ENCODE measurements at places on chromosomes 7 and 10. TPM values are rescaled to one million over a fixed set of nuclear protein-coding genes. Genes with fewer than 3 reads are reported as not detected.

DNA sequence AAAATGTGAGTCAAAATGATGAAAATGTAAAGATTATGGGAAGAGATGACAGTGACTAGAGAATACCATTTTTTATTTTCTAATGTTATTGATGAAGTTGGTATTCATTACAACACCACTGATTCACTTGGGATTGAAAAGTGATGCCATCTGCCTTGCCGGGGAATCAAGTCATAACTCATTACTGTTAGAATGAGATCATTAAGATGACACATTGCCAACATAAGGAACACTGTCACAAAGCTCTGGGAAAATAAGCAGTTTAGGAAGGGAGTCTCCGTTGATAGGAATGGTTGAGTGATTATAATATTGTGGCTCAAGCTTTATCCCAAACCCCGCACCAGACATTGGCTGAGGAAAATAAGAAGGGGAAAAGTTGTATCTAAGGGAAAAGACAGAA lies 121.5 kb upstream of the PLPP4 start:
- DNase-seq: no peak

DNA sequence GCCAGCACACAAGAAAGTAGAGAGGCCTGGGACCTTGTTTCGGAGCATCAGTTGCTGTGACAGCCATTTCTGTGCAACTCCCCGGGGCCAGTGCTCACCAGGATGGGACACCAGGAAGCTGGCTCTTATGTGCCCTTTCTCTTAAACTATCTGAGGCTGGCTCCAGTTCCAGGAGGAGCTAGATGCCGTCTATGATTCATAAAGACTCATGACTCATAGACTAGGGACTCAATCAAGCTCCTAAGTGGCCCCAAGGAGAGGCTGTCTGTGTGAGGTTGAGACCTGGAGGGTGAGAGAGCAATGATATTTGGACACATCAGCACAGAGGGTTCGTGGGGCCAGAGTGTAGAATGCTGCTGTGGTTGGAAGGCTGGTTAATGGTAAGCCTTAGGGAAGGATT lies 580.1 kb downstream of the CCSER2 start:
- no peak for DNase-seq

The GTF2IRD2 gene
- total RNA-seq: 1.5 TPM

The SMURF1 gene
- total RNA-seq: 20.2 TPM

DNA sequence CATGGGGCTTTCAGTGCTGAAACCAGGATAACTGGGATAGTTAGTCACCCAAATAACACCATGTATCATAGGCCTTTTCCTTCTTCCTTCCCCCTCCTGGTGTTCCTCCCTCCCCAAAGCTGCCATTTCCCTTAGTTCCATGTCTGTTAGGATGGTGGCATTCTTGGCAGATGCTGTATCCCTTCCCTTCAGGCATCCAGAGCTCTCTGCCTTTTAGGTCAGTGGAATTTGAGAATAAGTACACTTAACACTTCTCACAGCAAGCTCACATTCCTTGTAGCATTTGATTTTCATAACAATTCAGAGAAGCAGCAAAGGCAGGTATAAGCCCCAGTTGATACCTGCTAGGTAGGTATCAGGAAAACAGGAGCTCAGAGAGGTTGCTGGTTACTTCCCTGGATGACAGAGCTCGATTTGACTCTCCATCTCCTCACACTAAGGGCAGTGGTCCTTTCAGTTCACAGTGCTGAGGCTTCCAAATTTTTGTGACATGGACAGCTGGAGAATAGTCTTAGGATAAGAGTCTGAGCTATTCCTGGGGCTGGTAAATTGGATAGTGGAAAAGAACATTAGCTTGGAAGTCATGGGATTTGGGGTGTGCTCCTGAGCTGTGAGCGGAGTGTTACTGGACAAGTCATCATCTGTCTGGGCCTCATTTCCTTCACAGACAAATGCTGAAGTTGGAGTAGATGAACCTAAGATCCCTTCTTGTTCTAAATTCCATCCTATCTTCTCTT lies 108.7 kb upstream of the RHOBTB1 start:
- no peak for DNase-seq

DNA sequence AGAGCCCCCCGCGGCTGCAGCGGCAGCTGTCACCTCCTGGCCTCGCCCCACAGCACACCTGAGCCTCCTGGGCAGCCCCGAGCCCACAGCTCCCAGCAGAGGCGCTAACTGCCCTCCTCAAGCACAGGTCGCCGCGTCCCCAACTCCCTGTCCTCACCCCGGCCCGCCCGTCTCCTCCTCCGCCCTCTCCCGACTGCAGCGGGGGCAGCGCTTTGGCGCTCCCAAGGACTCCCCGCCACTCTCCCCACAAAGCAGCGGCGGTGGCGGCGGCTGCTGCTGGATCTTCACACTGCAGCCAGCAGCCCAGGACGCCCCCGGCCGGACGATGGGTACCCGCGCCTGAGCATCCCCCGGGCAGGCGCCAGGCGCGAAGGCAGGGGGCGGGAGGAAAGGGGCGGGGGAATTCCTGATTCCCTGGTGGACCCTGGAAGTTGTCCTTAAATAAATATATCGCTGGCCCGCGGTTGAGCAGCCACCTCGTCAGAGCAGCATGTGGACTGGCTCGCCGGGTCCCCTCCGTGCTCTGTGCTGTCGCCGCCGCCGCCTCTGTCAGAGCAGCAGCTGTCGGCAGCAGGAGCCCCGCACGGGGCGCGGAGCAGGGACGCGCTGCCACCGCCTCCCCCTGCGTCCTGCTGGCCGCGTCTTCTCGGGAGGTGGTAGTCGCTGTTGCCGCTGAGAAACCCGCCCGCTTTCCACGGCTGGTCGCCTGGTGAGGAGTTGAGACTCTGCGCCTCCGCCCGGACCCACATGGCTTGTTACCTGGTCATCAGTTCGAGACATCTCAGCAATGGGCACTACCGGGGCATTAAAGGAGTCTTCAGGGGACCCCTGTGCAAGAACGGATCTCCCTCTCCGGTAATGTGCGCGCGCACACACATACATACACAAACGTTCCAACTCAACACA lies at the start of gene ZNF804B:
TSS of gene ZNF804B (plus strand) at position 471 of the 906 bp plus-strand sequence. CDS start at position 748, 277 bp downstream.
- DNase-seq: no peak

GRCh38 chr10:102935505-102935904 lies 17.4 kb downstream of the CNNM2 start:
- no peak for DNase-seq

DNA sequence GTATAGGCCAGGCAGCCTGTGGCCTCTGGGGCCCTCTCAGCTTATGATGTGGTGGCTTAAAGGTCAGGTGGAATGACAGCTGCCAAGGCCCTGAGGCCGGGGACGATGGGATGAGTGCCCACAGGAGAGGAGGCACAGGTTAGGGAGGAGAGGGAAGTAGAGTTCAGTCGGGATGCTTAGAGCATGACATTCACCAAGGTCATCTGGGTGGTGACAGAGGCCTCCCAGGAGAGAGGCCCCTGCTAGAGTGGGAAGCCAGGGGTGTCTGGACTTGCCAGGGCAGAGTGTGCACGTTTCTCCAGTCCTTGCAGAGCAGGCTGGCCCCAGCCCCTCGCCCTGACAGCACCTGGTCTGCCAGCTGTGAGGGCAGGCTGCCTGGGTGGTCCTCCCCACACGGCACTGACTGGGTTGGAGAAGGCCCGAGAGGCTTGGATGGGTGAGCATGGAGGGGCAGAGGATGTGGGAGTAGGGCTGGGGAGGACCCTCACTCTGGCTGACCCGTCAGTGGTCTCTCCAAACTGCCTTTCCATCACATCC lies 1.5 kb downstream of the CALHM1 start:
- no peak for DNase-seq

The TMEM196 gene
- not detected for total RNA-seq

The ZNF394 gene
- 27.0 TPM for total RNA-seq

DNA sequence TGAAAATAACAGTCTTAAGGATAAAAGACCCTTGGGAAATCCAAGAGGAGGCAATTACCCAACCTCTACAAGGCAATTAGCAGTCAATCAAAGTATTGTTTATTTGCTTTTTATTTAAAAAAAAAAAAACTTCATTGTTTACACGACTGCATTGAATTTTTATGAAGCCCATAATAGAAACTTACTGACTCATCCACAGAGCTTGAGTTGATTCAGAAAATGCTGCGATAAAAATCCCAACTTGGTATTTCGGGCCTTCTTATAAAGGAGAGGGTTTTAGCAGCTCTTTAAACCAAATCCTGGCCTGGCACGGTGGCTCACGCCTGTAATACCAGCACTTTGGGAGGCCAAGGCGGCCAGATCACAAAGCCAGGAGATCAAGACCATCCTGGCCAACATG lies 69.2 kb upstream of the PALS2 start:
- no peak for DNase-seq

DNA sequence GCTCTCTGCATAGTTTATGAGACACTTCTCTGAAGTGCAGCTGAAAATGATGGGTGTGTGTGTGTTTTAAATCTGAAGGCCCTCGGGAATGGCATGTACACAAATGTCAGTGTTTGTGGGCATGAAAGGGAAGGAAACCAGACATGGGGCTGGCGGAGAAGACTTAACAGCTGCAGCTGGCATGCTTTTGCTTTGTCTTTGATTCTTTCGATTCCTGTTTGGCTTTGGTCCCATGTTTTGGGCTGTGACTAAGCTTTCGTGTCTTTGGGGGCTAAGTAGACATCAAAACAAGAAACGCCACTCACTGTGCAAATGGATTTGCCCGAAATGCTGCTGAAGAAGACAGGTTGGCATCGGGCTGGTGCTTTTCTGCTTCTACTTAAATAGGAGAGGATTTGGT lies 179.3 kb downstream of the PFKFB3 start:
- peak; percentile 65 for DNase-seq

The FXYD4 gene
- total RNA-seq: not detected

DNA sequence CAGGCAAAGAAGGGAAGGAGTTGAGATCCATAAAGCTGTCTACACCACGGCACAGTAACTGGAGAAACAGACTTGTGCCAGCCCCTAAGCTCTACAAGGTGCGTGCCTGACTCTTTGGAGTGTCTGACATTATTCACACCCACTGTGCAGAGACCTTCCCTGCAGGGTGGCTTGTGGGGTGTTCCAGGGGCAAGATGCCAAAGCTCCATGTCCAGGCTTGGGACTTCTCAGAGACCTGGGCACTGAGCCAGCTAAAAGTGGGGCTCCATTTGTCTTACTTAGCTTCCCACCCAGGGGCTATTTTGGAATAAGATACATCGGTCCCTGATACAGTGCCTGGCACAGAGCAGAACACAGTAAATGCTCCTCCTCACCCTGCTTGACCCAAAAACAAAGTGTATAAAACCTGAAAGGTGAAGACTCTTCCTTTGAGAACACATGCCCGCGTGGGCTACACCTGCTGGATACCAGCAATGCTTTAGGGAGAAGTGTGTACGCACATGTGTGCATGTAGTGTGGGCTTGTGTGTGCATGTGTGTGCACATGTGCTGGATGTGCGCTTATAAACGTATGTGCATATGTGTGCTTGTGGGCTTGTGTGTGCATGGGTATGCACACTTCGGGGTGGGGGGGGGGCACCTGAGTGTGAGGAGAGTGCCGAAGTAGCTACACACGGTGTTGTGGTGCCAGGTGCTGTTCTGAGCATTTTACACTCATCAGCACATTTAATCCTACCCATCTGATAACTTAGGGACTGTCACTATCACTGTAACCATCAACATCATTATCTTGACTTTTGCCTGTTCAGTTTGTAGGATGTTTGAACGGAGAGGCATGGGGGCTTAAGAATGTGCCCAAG lies 143.0 kb downstream of the ARHGAP22 start:
- DNase-seq: no peak

DNA sequence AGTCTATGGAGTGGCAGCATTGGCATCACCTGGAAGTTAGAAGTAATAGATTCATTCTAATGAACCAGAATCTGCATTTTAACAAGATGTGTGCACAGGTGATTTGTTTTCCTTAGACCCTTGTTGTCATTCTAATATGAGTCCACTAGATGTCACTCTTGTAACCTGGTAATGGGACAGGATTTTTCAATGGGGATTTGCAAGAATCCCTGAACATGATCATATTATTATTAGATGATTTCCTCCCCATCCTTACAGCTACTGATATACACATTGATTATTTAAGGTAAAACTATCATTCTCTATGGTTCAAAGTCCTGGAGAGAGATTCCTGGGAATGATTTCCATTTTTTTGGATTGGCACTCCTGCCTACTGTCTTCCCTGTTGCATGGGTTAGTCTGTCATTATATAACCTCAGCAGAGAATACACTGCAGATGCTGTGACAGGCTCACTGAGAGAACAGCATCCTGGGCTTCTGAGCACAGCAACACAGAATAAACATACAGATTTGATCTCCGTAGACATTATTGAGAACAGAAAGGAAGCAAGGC lies 194.9 kb downstream of the SUGCT start:
- peak; percentile 10 for DNase-seq

The NPTX2 gene
- total RNA-seq: 0.26 TPM

Measured in pulmonary artery endothelial cell (primary cell).